ENCODE measurements at places on chromosomes 6 and 20. TPM values are rescaled to one million over a fixed set of nuclear protein-coding genes. Genes with fewer than 3 reads are reported as not detected.

The HLA-C gene
- 601 TPM for total RNA-seq

The AAR2 gene
- 26.1 TPM for total RNA-seq

The RGS17 gene
- 3.5 TPM for total RNA-seq

DNA sequence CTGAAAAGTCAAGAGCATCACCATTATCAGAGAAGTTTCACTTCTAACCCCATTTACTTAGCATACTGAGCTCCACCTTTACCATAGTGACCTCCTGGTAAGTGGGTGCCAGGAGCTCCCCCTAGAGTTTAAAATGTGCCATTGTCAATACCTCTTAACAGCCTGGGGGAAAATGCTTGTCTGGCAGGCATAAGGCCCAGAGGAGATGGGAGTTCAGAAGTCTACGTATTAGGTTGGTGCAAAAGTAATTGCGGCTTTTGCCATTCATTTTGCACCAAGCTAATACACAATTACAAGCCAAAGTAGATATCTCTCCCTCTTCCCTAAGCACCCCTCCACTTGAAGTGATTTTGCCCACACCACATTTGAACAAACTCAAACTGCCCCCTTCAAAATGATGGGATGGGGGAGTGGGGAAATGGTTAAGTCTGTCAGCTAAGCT is 919.0 kb downstream of the KIF16B start:
- peak; percentile 39 for DNase-seq

The SESN1 gene
- 33.1 TPM for total RNA-seq

DNA sequence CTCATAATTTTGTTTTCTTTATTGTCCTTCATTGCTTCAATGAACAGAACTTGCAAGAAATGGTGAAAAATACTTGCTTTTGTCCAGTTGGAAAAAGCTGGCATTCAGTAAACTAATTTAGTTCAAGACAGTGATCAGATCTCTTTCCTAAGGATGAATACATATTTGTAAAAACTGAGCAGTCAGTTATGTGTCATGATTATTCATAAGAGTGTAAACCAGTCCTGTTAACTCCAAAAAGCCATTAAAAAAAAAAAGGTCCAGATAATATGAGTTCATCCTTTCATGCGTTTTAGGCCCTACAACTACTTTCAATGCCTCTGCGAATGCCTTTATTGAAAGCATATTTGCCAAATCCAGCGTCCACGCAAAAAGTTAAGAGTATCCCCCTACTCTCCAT is 609 bp downstream of the PGM3 start:
- DNase-seq: no peak

DNA sequence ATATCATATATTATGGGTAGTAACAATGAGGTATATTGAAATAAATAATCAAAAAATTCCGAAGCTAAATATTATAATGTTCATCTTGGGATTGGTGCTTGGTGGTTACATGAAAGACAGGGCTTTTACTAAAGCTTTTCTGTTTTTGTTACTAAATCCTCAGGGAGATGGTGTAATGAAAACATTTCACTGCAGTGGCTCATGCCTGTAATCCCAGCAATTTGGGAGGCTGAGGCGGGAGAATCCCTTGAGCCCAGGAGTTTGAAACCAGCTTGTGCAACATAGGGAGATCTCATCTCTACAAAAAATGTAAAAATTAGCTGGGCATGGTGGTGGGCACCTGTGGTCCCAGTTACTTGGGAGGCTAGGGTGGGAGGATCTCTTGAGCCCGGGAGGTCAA is 42.9 kb downstream of the AFG1L start:
- DNase-seq: no peak

- DNase-seq: no peak
Observed at GRCh38 chr6:77455271-77455670, 8.0 kb downstream of the HTR1B start.

DNA sequence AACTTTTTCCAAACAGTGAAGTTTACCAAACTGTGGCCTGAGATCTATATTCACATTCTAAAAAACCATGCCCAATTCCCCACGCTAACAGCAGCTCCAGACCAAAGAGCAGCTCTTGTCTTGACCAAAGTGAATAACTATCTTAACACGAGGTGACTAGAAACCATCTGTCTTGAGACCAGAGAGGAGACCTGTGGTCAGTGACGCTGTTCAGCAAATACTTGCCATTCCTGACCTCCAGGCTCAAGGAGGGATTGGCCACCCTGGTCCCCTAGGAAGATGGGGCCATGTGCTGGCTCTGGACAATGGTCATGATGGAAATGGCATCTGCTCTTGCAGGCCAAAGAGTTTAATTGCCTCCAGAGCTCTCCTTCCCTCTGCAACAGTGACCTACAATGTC is 104.4 kb upstream of the CD93 start:
- DNase-seq: no peak

DNA sequence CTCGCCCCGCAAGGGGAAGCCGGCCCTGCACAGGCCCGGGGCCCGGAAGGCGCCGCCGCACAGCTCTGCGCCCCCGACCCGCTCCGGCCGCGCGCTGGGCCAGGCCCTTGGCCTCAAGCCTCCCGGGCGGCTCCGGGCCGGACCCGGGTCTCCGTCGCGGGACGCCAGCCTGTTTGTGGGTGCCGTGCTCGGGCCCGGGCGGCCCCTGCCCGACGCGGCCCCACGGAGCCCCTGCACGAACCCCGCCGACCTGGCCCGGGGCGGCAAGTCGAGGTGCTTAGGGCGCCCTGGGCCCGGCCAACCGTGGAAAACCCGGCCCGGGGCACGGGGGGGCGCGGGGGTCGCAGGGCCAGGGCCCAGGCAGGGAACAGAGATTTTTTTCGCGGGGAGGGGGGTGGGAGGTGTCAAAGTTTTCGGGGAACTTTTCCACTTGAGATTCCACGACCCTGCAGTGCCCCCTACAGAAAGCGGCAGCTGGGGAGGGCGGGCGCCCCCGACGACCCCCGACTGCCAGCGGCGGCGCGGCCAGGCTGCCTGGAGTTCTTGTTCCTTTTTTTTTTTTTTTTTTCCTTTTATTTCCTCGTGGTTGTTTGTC is 805 bp upstream of the STX16 start:
- DNase-seq: peak; percentile 25

The PLN gene
- 152 TPM for total RNA-seq

DNA sequence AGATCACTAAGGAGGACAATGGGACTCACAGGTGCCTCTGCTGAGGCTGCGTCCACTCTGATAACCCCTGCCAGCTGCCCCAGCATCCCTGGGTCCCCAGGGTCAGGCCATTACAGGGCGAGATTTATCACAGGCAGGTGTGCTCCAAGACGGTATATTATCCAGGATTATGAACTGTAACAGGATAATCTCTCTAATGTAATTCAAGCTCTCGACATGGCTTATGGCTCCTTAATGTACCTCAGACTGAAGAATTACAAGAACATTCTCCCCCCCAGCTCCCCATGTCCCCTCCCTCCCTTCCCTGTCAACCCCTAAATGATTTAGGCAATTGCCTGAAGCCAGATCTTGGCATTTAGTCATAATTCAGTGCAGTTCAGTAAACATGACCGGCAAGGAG is 86.8 kb downstream of the NCR2 start:
- DNase-seq: no peak

- no peak for DNase-seq
Observed at GRCh38 chr6:13952101-13952500, 27.3 kb downstream of the RNF182 start.

The CTAGE9 gene
- total RNA-seq: 0.09 TPM

GRCh38 chr6:99789767-99790166 is 183.1 kb downstream of the PRDM13 start:
- no peak for DNase-seq

The F13A1 gene
- 55.1 TPM for total RNA-seq

The JPH2 gene
- total RNA-seq: 48.9 TPM

DNA sequence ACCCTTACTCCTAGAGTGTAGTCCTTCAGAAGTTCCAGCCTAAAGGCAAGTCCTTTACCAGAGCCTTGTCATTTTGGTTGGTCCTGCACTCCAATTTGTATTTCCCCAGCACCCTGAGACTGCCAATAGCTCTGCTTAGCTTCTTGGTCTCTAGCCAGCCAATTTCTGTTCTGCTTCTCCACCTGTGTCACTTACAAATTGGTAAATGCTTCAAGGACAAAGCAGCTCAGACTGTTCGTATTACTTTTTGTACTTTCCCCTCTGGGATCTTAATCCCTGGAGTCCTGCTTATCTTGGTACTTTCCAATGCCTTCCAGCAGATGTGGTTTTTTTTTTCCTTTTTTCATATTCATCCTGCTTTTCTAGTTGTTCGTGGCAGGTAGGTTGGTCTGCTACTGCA is 25.7 kb downstream of the PIGU start:
- no peak for DNase-seq

The ERVFRD-1 gene
- 0.40 TPM for total RNA-seq

The SPACA1 gene
- not detected for total RNA-seq

The MCHR2 gene
- total RNA-seq: not detected

- no peak for DNase-seq
Observed at GRCh38 chr6:145629478-145629877, 105.8 kb downstream of the EPM2A start.

- no peak for DNase-seq
Observed at GRCh38 chr6:117512987-117513573, 30.6 kb downstream of the DCBLD1 start.

DNA sequence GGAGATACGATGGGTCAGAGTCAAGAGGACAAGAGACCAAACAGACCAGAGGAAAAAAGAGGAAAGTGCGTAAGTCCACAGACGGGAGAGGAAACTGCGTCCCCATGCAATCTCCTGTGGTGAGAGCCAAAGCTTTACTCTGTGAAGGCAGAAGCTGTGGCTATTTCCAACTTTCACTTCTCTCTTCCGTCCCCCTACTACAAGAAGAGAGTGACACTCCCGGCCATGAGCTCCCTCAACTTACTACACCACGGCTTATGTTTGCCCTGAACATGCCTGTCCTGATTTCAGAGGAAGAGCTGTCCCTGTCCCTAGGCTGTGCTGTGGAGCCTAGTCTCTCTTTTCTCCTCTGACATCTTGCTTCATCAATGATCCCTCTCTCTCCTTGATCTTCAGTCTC is 11.5 kb upstream of the SSR1 start:
- DNase-seq: peak; percentile 23

DNA sequence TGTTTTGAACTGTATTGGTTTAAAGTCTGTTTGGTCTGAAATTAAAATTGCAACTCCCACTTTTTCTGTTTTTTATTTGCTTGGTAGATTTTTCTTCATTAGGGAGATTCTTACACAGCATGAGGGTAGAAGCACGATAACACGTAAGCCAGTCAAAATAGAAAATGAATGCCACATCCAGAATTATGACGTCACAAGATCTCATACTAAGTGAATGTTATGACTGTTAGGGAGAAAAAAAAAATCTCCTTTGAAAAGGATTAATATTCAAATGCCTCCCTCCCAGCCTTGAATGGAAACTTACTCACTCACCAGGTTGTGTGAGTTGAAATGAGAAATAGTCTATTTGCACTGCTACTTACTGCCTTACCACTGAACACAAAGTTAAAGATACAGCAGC is 670.8 kb downstream of the TFAP2A start:
- DNase-seq: no peak

The HLA-DMB gene
- total RNA-seq: 43.2 TPM

The PREX1 gene
- total RNA-seq: 29.8 TPM

The TMEM74B gene
- total RNA-seq: 2.0 TPM

The TBX18 gene
- total RNA-seq: 1.4 TPM

DNA sequence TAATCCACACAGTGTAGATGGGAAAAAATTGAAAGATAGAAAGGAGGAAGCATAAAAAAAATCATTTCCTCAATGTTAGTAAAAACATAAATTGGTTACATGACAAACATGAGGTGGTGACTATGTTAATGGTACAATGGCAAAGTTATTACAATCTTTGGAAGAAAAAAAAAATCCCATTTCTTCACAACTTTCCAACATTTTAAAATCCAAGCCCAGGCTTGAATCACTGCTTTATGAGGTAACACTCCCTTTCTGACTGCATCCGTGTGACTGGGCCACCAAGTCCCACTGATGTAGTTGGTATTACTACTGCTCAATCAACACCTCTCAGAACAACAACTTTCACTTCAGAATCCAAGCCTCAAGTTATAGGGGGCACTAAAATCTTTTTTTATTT is 160.4 kb downstream of the BTBD9 start:
- DNase-seq: no peak

DNA sequence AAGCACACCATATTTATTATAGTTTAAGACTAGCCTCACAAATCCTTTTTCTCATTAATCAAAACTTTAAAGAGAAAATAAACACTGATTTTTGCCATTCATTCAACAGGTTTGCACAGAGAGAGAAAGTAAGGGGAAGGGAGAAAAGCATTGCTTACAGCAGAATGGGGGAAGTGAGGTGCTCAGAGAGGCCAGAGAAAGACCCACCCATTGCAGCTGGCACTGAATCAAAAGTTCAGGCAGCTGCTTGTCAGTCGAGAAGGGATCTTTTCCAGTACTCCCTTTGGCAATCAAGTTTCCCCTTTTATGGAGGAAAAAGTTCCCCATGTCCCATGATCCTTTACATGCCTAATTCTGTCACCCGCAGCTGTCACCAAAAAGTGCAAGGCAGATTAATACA is 8.0 kb upstream of the CRISP2 start:
- no peak for DNase-seq

DNA sequence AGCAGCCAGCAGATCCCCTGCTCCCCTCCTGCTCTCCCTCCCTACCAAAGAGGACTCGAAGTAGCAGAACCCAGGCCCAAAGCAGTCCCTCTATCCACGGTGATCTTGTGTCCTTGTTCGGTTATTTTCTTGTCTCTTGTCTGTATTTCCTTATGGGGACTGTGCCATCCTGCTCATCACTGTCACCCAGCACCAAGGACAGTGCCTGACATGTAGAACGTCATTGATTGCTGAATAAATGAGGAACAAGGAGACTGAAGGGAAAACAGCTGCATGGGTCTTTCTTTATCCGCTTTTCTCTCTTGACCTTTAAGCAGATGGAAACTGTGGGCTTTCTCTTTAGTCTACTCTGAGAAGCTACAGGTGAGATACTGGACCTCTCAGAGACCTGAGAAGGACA is 29.4 kb upstream of the ZNF831 start:
- no peak for DNase-seq

DNA sequence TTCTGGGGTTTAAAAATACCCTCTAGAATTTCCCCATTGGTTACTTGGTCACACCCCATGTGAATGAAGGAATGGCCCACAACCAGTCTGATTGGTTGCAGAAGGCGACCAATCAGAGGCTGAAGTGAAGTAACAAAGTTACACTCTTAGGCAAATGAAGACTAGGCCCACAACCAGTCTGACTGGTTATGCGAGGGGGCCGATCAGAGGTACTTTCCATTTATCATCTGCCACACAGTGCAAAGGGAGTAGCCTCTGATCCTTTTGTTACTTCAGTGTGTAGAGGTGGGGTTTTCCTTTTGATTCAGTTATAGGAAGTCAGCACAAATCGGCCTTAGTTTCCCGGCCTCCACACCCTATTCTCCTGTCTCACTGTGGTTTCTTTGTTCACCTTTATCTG is 61.2 kb upstream of the SGK1 start:
- peak; percentile 80 for DNase-seq

- DNase-seq: no peak
Observed at GRCh38 chr6:148235446-148235845, 107.2 kb upstream of the SASH1 start.

The ADGRF5 gene
- 10.1 TPM for total RNA-seq
